ENCODE measurements at places on chromosomes 1 and 21.

- DNase-seq: no peak
These were observed 6.6 kb downstream of the TXLNA start for GRCh38 chr1:32186077-32186476.

DNA sequence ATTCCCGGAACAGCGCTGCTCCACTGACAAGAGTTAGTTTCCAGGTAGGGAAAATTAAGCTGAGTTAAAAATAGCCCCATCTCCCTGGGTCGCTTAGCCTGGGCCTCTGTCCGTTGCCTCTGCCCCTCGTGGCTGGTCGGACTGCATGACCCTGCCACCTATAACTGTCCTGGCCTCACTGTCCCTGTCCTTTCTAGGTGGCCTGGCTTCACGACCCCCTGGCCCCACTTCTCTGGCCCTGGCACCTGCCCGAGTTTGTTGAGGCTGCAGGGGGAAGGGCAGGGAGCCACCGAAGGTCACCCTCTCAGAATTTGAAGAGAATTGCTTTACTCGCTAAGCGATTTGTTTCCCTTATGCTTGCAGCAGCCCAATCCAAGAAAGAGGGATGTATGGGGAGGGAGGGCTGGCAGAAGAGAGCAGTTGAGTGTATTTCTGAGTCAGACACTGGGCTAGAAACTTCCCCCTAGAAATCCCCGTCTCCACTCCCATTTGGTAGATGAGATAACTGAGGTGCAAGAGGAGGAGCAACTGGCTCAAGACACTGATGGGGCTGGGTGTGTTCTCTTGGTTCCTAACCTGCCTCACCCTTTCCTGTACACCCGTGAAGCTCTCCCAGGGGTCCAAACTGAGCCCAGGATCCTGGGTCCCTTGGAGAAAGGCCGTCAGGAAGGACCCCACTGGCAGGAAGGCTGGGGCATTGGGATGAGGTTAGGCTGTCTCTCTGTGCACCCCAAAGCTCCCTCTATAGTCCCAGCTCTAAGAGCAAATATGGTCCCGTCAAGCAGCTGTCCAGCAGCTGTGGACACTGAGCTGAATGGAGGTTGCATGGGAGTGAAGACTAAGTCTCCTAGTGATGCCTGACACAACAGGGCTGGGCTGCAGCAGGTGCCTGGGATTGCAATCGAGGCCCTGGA lies 2.9 kb upstream of the EDN2 start:
- DNase-seq: no peak

DNA sequence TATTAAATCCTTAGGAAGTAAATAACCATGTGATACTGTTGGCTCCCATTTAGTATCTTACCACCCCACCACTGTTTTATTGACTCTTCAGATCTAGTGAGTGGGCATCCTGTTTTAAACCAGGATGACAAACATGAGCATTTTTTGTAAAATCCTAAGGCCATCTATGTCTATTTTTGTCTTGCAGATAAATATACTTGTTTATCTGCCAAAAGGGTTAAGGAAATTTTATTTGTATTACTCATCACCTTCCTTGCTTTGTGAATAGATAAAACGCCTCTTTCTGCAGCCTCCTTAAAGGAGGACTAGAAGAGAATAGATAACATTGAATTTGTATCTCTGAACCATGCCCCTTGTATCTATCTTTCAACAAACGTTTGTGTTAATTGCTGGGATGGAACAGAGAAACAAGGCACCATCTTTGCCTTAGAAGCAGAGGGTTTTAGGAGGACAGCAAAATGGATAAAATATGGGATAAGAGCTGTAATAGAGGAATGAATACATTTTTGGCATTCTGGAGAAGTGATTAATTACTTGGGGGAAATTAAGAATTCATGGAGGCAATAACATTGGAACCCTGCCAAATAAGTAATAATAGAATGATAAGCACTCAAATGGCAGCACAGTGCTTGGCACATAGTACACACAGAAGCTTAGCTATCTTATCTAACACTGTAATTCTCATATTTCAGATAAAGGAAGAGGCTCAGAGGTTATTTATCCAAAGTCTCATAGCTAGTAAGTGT lies 14.7 kb downstream of the YTHDF2 start:
- DNase-seq: no peak

DNA sequence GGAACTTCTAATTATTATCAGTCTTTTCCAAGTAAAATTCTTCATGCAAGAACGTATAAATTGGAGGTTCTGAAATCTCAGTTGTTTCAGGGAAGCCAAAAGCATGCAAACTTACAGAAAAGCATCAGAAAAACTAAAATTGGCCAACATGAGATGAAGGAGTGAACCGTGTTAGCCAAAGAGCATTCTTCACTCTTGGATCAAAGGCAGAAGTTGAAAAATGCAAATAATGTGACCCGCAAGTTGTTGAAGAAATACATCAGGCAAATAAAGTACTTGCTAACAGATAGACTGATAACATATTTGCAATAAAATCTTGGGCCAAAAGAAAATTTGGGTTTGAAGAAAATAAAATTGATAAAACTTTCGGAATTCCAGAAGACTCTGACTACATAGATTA lies 29.6 kb downstream of the DIPK1A start:
- DNase-seq: no peak

DNA sequence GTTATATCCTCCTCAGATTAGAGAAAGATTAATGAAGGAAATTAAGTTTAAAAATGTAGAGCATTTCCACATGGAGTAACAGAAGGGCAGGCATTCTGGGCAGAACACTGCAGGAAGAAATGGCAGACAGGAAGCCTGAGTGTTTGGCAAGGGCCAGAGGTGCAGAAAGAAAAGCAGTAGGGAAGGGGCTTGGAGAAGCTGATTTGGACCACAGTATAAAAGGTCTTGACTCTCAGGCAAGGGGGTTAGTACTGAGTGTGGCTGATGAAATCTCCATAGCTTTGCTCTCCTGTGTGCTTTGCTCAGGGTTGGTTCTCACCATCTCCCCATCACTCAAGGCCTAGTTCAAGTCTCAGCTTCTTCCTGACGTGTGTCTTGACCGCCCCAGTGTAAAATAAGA lies 80.2 kb downstream of the SLC45A1 start:
- no peak for DNase-seq

- DNase-seq: no peak
These were observed 8.2 kb downstream of the P3H1 start for GRCh38 chr1:42758641-42759040.

DNA sequence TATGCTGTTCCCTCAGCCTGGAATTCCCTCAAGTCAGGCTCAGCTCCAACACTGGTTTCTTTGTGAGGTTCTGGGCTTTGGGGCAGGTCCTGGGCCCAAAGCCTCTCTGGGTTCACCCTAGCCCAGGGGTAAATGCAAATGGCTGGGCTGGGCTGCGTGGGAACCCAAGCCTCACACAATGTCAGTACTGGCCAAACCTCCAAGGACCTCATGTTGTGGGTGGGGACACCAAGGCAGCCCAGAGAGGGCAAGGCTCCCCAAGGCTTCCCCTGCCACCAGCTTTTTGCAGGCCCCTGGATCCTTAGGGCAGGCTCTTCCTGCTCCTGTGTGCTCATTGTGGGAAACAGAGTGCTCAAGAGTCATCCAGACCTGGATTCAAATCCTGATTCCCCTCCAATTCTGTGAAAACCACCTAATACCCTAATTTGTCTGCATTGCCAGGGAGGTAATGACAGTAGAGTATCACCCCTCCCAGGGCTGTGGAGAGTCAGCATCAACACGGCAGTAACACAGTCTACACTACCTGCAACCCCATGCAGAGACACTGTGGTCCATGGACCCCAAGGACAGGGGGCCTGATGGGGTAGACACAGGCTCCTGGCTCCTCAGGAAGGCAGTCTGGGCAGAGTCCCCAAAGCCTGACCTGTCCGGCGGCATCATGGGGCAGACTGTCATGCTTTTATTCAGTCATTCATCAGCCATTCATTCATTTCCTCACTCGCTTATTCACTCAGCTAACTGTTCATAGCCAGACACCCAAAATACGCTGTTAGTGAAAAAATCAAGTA lies 85.7 kb downstream of the DMRTB1 start:
- DNase-seq: no peak

DNA sequence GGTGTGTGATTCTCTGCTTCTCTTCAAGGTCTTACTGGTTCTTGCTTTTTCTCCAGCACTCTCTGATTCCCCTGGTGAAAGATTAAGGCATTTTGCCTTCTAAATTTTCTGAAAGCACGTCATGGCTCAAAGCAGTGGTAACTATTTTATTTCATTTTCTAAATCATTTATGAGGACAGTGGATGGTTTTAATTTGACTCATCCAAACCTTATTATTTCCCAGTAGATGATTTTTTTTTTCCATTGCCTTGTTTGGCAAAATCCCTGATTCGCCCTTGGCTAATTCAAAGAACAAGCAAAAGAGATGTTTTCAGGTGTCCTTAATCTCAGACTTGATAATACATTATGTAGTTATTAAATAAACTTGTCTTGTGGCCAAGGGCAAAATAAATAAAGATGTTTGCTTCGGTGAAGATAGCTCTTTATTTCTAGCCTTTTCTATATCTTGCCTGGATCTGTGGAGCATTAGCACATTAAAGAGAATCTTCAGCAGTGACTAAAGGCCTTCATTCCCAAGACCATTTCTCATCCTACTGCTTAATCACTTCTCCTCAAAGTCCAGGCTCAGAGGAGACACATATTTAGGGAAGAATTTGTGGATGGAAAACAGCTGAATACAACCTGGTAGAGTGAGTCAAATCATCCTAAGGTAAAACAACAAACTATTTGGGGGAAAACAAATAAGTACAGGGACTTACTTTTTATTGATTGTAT lies 359.8 kb downstream of the DUSP10 start:
- no peak for DNase-seq

DNA sequence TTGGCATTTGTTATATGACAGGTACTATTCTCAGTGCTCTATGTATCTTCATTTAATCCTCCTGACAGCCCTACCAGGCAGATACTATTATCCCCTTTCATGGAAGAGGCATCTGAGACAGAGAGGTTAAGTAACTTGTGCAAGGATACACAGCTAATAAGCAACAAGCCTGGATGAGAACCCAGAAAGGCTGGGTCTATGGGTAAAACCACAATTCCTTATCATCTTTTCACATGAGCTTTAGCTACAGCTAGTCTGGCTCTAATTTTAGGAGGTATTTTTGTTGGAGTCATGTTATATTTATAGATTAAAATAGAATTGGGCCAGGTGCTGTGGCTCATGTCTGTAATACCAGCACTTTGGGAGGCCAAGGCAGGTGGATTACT lies 27.7 kb downstream of the DNTTIP2 start:
- no peak for DNase-seq

DNA sequence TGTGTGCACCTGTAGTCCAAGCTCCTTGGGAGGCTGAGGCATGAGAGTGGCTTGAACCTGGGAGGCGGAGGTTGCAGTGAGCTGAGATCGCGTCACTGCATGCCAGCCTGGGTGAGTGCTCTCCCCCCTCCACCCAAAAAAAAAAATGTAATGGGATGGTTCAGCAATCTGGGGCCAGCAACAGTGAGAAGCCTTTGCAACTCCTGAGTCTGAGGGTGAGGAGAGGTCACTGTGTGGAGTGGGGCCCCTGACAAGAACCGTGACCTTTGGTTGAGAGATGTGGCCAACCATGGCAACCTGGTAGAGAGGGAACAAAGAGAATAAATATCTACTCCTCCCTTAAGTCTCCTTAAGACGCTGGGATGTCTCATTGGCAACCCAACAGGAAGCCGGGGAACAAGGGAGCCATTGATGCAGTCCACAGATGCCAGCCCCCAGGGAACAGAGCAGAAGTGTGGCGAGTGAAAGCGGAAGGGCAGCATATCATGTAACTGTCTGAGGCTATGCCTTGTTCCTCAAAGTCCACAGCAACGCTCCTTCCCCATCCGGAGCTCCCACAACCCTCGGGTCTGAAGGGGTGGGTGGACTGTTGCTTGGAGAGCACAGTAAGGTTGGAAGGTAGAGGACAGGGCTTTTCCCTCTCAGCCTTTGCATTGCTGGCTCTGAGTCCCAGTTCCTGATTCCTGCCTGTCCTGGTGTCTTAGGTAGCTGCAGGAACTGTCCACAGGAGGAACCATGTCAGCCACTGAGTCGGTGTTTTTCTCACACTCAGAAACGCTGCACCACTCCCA lies 8.3 kb downstream of the TRNP1 start:
- no peak for DNase-seq

DNA sequence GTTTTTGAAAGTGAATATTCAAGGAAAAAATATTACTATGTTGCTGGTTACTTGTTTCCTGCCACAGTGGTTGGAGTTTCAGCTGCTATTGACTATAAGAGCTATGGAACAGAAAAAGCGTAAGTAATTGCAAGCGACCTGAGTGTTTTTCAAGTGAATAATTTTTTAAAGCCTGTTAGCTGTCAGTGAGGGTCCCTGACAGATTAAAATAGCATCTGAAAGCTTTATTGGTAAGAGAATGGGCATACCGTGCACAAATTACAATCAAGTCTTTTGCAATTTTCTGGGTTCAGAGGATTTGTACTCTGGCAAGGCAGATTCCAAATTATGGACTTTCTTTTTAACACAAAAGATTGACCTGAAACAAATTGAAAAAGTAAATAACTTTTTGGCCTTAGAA lies 169.7 kb downstream of the ADGRL2 start:
- no peak for DNase-seq

DNA sequence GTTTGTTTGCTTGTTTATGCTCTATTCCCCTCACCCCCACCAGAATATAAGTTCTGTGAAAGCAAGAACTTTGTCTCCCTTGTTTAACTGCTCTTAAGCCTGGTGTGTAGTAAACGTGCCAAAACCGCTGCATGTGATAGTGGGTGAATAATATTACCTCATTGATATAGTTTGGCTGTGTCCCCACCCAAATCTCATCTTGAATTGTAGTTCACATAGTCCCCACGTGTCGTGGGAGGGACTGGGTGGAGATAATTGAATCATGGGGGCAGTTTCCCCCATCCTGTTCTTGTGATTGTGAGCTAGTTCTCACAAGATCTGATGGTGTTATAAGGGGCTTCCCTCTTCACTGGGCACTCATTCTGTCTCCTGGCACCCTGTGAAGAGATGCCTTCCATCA lies 7.6 kb downstream of the LRRC8B start:
- no peak for DNase-seq

- DNase-seq: no peak
These were observed 68.1 kb upstream of the APP start for GRCh38 chr21:26238646-26239045.

DNA sequence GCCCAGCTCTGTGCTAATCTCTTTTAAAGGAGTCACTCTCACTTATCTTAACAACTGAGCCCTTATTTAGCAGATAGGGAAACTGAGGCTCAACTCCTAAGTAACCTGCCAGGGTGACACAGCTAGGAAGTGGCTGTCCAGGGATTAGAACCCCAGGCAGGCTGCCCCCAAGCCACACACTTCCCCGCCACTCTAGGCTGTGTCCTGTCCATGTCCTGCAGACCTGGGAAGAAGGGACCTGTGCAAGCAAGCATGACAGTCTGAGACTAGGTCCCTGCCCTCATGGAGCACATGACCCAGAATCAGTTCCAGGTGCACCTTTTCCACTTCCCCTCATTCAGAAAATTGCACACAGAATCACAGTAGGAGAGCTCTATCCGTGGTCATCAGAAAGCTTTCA lies 12.2 kb downstream of the KIAA1614 start:
- DNase-seq: no peak

Measured in stimulated activated CD4-positive, alpha-beta T cell treated with anti-CD3 and anti-CD28 coated beads, Interleukin-4, amount 100 ng/mL, for 1 hour (primary cell).